ENCODE measurements at places on chromosomes 16 and 17.

DNA sequence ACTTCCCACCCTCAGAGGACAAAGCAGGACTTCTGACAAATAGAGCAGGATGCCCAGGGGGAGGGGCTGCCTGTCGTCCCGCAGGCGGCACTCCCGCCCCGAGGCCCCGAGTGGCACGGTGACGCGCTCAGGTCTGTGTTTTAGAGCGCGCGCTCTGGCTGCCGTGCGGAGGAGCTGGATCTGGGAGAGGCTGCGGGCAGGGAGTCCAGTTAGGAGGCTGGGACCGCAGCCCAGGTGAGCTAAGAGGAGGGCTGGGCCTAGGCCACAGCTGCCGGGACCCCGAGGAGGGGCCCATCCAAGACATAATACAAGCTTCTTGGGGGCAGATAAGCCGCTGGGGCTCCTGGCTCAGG is 6.4 kb downstream of the DOC2A start:
- no peak for DNase-seq

GRCh38 chr17:30336369-30337171 is 2.7 kb upstream of the TMIGD1 start:
- no peak for DNase-seq

DNA sequence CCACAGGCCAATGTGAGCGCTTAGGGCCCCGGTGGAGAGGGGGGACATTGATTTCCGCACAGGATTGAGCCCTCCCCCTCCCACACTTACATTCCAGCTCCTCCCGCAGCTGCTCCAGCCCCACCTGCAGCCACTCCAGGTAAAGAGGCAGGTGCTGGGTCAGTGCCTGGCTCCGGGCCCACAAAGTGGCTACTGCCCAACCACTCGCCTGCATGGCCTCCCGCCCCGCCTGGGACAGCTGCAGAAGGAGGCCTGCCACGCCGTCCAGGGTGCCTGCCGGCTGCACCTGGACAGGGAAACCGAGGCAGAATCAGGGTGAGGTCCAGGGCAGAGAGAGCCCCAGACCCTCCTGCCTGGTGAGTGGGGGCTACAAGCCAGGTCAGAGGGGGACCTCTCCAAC is 46.3 kb downstream of the RMI2 start:
- DNase-seq = no peak

DNA sequence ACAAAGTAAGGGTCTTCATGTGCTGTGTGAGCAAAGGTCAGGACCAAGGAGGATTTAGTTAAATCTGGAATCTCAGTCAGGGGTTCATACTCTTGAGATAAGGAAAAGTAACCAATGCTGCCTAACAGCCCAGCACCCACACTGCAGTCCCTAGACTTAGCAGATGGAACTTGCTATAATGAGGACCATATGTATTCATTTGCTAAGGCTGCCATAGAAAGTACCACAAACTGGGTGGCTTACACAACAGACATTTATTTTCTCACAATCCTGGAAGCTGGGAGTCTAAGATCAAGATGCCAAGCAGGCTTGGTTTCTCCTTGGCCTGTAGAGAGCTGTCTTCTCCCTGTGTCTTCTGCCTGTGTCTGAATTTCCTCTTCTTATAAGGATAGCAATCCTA is 20.8 kb downstream of the ZP2 start:
- DNase-seq = no peak

- DNase-seq = no peak
Measured at GRCh38 chr17:61770752-61771533, 92.4 kb downstream of the BRIP1 start.

DNA sequence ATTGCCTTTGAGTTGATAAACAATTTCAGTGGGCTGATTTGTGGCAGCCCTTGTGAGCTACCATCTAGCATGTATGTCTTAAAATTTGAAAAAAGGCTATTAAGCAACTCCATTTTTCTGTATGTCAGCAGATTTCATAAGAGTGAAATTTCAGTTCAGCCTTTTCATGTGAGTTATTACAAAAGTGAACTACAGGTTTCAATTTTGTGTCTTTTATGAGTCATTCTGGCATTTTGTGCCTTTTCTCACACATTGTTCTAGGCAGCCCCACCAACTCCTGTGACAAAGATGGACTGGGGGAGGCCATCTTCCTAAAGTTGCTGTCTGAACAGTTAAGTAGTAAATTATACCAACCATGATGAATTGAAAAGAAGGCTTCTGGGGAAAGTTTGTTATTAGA is 52.1 kb downstream of the USP10 start:
- DNase-seq = no peak

- DNase-seq = no peak
Measured at GRCh38 chr16:19419698-19420075, 2.0 kb downstream of the TMC5 start.

DNA sequence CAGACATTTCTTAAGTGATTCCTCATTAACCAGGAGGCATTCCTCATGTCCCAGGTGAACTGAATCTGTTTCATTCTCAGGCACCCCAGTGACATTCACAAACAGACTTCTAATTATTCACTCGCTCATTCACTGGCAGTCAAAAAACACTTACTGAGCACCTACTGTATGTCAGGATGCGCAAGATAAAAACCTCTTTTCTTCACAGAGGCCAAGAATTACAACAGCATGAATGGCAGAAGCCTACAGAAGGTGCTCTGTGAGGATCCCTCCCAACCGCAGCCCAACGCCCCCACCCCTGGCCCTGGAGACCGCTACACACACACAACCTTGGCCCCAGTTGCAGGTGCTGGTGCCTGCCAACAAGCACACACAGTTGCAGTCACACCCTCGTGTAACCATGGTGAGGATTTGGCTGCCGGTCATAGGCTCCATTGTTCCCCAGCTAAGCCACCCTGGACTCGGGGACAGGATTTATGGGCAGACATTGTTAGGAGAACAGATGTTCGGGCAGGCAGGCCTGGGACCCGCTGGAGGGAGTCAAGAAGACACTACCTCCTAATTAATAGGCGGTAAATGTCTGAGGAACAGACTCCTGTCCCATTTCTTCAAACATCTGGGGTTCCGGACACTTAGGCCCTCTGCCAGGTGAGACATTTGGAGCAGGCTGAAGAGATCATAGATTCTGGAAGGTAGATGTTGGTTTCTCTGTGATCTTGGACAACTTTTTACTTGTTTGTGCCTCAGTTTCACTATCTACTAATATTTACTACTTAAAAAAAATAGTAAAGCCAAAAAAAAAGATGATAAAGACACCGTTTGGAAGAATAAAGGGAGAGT is 43.2 kb downstream of the CUEDC1 start:
- peak; percentile 90 for DNase-seq

GRCh38 chr17:80625627-80626026 is 81.0 kb downstream of the RPTOR start:
- no peak for DNase-seq

GRCh38 chr16:79253100-79253631 is 347.4 kb downstream of the MAF start:
- DNase-seq = peak; percentile 20

GRCh38 chr16:49148410-49148809 is 133.2 kb downstream of the CBLN1 start:
- DNase-seq = no peak

DNA sequence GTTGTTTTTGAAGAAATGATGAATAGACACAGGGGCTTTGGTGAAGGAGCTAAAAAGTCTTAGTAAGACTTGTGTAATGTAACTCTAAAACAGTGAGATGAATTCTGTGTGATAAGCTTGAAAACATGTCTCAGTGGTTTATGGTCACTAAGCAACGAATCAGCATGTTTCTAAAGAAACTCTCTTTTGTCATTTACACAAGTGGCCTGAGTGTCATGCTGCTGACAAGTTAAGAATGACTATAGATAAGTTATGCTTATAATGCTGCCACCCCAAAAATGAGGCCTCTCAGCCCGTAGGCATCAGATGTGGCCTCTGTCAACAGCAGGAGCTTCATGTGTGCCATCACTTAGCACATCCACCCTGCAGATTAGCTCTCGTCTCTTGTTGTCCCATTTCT is 8.7 kb downstream of the COX10 start:
- DNase-seq = no peak

DNA sequence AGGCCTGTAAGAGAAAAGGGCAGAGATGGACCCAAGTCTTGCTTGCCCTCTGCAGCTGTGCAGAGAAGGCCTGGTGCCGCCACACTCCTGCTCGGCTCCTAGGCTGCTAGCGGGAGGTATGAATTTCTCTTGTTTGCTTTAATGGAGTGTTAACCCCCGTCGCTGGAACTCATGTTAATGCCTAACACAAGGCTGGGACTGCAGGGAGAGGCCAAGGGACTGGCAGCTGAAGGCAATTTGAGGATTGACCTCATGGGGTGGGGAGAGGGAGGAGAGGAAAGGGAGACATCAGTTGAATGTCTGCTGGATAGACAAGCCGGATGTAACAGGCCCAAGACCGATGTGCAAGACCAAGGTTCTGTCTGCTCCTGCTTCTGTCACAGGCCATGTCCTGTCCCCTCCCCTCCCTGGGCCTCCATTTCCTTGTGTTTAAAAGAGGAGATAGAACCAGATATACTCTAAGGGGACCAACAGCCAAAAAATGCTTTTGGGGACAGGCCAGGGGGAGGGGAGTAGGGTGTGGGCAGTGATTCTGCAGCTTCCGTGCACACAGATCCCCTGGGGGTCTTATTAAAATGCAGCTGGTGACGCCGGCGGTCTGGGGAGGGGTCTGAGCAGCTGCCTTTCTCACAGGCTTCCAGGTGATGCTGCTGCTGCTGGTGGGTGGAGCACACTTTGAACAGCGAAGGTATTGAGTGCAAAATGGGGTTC is 46.7 kb upstream of the TBX2 start:
- no peak for DNase-seq

DNA sequence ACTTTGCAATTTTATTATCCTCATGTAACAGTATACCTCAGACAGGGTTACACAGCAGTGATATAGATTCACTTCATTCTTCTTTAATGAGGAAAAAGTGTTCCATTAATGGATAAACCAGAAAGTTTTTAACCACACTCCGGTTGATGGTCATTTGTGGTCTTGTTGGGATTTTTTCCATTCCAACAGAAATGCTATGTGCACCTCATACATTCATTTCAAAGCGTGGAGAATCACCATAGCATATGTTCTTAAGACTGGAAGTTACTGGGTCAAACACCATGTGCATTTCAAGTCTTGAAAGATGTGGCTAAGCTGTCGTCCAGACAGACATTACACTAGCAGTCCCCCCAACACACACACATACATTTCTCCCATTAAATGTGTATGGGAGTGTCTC is 245.8 kb upstream of the CDH5 start:
- no peak for DNase-seq

DNA sequence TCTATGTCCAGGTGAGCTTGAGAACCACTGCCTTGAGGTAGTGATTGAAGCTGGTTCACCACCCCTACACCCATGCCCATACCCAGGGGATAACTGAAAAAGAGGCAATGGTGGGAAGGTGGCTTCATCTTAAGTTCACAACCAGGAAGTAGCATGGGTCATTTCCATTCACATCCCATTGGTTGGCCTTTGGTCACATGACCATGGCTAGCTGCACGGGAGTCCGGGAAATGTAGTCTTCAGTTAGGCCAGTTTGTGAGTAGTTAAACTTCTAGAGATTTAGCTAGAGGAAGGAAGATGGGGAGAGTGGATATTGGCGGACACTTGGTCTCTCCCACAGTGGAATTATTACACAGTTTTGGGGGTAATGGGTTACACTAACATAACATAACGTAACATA is 92.9 kb downstream of the RGS9 start:
- no peak for DNase-seq

GRCh38 chr16:57619133-57619605 is 9.3 kb upstream of the ADGRG1 start:
- no peak for DNase-seq

- no peak for DNase-seq
Measured at GRCh38 chr16:25311039-25311438, 53.4 kb upstream of the ZKSCAN2 start.

DNA sequence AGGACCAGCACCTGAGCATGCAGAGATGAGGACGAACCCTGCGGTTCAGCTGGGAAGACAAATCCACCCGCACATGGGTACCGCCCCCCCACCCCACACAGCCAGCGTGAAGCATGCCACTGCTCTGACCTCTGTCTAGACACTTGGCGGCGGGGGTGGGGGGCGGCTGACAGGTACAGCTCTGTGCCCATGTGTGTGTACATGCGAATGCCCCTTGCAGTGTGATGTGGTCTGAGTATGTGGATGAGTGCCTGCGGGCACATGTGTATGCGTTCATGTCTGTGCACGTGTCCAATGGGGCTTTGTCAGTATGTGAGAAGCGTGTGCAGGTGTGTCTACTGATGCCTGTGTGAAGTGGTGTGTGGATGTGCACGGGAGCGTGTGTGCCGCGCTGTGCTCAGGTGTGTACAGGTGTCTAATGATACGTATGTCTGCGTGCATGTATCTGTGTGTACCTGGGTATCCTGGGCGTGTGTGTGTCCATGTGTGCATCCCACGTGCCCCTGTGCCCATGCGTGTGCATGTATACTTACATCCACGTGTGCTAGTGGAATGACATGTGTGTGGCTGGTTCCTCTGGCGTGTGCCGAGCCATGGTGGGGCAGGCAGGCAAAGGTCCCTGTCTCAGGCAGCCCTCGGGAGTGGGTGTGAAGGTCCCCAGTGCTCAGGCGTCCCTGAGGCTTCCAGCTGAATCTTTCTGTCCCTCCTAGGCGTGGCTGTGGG is 636 bp upstream of the RAP1GAP2 start:
- DNase-seq = no peak

DNA sequence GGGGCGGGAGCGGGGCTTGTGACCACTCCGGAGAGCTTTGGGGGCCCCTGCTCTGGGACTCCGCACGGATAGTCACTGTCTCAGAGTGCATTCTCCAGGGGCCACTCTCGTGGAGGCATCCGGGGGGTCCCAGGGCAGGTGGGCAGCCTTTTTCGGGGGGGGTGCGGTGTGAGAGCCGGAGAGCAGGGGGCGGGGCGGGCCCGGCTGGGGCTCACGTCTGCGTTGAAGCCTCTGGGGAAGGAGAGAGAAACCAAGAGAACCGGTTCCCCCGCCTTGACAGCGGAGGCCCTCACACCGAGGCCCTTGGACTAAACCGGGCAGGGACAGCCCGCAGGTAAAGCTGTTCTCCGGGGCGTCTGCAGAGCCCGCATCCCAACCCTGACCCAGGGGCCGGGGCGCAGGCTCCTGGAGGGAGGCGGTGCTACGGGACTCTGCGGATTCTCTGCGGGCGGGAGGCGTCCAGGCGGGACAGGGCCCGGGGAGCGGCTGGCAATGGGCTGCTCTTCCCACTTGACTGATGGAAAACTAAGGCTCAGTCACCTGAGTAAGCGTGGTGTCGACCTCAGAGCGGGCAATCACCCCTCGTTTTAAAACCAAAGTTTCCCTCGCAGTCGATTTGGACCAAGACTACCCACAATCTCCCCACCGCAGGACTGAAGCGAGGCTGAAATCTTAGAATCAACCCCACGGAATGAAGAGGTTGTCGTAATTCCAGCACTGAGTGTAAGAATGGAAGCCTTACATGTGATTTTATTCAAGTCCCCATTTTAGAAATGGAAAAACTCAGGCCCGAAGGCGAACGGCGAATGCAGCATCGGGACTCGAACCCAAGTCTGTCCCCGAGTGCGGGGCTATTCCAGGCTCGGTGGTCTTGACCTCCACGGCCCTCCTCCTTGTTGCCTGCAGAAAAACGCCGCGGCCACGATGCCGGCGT is 49.6 kb upstream of the AMZ2 start:
- DNase-seq = no peak

- no peak for DNase-seq
Measured at GRCh38 chr17:11690681-11691080, 92.4 kb downstream of the DNAH9 start.

- DNase-seq = no peak
Measured at GRCh38 chr16:75319513-75320411, 68.3 kb upstream of the BCAR1 start.

GRCh38 chr16:69532641-69533455 is 32.9 kb upstream of the NFAT5 start:
- DNase-seq = no peak

Measured in C1 segment of cervical spinal cord (tissue), 14 donors.